Stimulated activated CD8-positive, alpha-beta memory T cell treated with anti-CD3 and anti-CD28 coated beads, Interleukin-7, amount 100 ng/mL, for 1 hour (primary cell): ENCODE measurements at places on chromosomes 5 and 9.

GRCh38 chr9:116927726-116928125 lies 240.6 kb downstream of the TRIM32 start:
- DNase-seq, result no peak

GRCh38 chr9:97852399-97853055 lies 499 bp upstream of the FOXE1 start:
- no peak for DNase-seq

DNA sequence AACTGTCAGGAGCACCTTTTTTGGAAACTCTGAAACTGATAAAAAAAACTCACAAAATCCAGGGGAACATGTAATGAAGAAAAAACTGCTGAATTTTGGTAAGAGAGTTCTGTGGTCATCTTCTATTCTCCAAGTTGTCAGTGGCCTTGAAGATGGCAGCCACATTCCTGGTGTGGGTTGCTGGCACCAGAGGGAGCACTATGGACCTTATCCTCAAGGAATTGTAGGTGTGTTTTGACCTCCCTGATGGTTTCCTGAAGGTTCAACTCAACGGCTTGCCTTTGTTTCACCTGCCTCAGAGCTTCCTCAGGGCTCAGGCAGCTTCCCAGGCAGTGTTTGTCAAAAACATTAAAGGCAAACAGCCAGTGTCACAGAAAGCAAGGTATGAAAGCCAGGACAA lies 2.2 kb upstream of the SLC38A9 start:
- DNase-seq, result no peak

GRCh38 chr5:139601429-139601828 lies 40.3 kb downstream of the UBE2D2 start:
- DNase-seq, result no peak

DNA sequence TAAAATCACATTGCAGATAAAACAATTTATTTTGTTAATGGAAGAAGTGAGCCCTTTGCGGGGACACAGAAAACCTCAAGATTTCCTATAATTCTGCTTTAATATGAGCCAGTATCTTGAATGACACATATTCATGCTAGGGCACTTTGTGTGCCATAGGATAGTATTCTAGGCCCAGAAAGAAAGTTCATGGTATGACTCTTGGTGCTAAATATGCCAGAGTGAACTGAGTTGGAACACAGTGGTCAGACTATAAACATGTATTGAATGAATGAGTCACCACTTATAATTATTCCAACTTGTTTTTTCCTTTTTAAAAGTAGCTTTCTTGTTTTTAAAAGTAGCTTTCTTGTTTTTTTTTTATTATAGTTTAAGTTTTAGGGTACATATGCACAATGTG lies 46.0 kb downstream of the ADAMTS19 start:
- no peak for DNase-seq

- no peak for DNase-seq
Measured at GRCh38 chr9:135183528-135184180, 96.2 kb downstream of the OLFM1 start.

GRCh38 chr9:19788614-19789271 lies at the start of gene SLC24A2:
TSS of gene SLC24A2 (minus strand) at chr9:19789037.
- DNase-seq, result no peak

- DNase-seq, result peak; percentile 7
Measured at GRCh38 chr9:18442629-18443491, 31.1 kb upstream of the ADAMTSL1 start.

- DNase-seq, result no peak
Measured at GRCh38 chr9:103700195-103700962, 393.7 kb upstream of the SMC2 start.

DNA sequence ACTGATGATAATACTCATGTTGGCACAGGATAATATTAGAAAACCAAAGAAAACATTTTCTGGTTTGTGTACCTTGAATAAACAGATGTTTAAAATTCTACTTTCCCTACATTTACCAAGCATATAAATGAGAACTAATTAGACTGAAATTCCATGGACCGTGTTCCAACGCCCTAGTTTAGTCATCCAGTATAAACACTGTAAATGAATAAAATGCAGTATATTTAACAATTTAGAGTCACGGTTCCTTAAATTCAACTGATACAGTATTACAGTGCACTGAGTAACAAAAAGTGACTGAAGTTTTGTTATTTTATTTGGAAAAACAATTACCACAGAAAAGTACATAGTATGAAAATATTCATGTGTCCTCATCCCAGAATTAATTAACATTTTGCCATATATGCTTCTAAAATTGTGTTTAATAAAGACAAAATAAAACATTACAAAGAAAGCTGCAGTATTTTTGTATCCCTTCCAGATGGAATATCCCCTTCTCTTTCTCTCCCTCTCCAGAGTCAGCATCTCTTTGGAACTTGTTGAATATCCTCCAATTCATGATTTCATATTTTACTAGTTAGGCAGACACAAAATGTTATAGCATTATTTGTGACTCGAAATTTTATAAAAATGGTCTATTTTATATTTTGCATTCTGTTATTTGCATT lies 112.5 kb downstream of the HMHB1 start:
- DNase-seq, result no peak

DNA sequence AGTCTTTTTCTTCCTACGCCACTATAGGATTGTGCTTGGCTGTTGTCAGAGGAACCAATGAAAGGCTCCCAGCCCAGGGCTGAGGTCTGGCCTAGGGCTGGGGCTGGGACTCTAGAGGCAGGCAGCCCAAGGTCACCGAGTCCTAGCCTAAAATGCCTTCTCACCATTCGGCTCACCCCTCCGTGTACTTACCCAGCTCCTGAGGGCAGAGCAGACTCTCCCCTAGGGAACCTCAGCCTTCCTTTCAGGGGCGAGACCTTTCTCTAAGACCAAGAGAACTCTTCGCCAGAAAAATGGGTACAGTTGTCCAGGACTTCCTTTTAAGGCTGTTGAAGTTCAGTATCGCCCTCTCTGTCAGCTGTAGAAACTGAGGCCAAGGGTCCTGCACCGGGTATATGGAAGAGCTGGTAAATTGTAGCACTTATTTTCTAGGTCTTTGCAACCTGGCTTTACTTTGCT lies 1.7 kb upstream of the SPRY4 start:
- DNase-seq, result no peak

- DNase-seq, result no peak
Measured at GRCh38 chr9:100303747-100304146, 49.0 kb downstream of the TEX10 start.

GRCh38 chr9:133812941-133813748 lies 75.0 kb upstream of the SARDH start:
- no peak for DNase-seq

DNA sequence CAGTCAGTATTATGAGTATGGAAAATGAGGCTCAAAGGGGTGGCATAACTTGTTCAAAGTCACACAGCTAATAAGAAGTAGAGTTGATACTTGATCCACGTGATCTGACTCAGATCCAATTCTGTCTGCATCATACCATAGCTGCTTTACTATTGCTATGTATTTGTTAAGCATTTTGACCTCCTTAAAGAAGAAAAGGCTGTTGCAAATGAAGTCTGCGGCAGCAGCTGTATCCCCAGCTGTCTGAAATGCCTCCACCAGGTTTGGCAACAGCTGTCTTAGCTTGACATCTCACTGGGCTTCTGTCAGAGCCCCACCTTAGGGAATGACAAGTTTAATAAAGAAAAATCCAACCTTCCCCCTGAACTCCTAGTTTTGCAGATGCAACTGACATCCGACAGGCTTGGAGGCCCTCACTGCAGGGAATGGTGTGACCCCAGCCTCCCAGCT lies 75.6 kb upstream of the SLC44A1 start:
- no peak for DNase-seq

GRCh38 chr5:126975796-126976195 lies 54.6 kb downstream of the MARCHF3 start:
- DNase-seq, result no peak

DNA sequence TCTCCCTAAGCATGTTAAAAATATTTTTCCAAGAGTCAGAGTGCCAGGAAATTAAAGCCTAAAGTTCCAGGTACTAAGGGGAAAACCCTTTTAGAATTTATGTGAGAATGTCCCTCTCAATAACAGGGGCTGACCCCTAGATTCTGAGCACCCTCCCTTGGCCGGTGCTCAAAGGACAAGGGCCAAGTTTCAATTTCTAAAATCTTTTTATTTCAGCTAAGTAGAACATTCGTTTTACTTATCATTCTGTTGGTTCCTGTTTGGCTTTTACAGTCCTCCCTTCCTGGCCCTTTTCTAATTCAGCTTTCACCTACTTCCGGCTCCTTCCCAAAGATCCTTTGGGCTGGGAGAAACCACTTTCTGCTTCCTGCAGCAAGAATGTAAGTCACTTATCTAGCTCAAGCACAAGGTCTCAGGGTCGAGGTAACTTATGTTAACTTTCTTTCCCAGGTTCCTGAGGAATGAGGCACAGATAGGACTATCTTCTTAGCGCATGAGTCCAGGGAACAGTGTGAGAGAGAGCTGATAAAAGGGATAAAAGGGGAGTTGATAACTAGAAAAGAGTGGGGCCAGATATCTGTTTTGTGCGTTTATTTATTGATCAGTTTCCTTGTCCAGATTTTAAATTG lies 34.6 kb upstream of the F2RL2 start:
- no peak for DNase-seq
